ENCODE measurements at places on chromosomes 7 and 10.

DNA sequence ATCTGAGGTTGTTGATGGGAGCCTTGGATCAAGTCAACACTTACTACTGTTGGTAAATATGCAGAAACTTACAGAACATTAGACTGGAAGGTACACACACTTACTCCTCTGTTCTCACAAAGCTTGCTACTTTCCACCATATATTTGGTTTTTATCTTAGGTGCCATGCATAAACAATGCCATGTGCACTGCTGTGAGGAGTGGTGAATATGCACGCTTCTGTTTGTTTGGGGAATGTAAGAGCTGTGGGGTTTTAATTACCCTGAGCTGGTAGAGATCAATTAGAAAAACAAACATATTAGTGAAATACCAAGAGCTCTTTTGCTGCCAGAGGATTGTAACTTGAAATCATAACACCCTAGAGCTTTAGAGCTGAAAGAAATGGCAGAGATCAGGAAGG, 79.8 kb upstream of the ARID5B start:
- no peak for DNase-seq

DNA sequence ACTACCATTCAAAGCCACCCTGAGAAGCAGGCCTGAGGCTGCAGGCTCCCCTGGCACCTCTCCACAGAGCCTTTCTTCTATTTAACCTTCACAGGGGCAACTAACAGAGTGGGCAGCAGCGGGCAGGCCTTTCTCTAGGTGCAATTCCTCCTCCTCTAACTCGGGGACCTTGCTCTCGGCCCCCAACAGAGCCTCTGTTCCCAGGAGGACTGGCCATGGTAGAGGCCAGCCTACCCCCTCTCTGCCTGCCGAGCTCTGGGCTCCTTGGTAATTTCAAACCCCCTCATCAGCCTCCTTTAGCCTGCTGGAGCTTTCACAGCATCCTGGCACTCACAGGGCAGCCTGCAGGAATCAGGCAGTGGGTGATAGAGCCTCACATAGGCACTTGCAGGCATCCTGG, 920.8 kb upstream of the ZNF722 start:
- no peak for DNase-seq

GRCh38 chr7:104264285-104264684, 56.5 kb upstream of the ORC5 start:
- no peak for DNase-seq

- DNase-seq: no peak
Measured at GRCh38 chr10:75926763-75927162, 495.3 kb downstream of the LRMDA start.

DNA sequence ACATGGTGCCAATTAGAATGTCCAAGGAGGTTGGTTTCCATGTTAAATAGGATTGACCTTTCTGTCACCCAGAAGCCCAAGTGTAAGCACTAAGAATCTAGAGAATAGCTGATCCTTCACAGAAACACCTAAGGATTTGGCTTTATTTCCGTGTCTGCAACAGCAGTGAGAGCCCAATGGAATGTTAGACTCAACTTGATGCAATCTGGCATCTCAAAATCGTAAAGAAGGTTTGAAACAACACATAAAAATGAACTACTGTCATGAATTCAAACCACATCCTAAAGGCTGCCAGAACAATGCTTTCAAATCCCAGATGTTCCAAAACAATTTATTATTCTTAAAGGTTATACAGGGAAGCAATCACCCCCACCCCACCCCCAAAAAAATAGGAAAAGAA, 18.6 kb downstream of the PPP1R3C start:
- DNase-seq: no peak

DNA sequence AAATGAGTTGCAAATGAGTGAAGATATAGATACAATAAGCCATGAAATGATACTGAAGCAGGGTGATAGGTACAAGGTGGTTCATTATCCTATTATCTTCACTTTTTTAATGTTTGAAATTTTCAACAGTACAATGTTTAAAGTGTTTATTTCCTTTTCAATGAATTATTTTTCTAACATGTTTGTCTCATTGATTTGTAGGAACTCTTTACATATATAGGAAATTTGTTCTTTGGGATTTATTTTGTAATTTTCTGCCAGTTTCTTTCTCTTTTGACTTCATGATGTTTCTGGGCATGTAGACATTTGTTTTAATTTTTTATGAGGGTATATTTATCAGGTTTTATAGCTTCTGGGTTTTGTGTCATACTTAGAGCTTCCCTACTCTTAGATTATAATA, 108.9 kb downstream of the EXOC4 start:
- no peak for DNase-seq

- peak; percentile 5 for DNase-seq
Measured at GRCh38 chr10:43524434-43525247, 49.8 kb downstream of the ZNF239 start.

GRCh38 chr7:121901026-121901425, 28.1 kb downstream of the PTPRZ1 start:
- DNase-seq: no peak

DNA sequence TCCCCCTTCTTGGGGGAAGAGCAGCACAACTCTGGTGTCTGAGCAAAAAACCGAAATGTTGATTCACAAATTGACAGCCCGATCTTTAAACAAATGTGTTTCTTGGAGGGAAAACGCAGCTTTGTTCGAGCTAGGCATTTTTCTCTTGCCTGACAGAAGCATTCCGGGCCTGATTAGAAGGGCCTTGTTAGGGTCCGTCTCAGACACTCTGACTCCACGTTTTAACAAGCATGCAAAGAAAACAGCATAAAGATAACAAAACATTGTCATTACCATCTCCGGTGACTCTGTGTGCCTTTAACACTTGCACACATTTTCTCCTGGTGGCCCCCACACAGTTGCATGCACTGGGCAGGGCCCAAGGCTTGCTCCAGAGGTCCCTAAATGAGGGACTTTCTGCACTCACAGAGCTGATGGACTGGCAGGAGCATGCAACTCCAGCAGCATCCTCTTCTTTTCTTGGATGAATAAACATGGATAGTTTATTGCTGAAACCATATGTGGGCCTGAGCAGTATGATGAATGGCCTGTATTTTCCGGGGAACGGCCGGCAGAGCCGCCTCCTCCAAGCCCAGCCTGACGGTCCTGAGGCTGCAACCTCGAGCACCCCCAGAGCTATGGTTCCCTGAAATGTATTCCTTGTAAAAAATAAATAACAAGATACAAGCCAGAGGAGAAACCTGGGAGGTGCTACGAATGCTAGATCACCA, 50.9 kb downstream of the EBF3 start:
- no peak for DNase-seq

GRCh38 chr10:75717126-75717916, 285.9 kb downstream of the LRMDA start:
- DNase-seq: no peak

- no peak for DNase-seq
Measured at GRCh38 chr7:159112136-159113011, 32.3 kb downstream of the VIPR2 start.

DNA sequence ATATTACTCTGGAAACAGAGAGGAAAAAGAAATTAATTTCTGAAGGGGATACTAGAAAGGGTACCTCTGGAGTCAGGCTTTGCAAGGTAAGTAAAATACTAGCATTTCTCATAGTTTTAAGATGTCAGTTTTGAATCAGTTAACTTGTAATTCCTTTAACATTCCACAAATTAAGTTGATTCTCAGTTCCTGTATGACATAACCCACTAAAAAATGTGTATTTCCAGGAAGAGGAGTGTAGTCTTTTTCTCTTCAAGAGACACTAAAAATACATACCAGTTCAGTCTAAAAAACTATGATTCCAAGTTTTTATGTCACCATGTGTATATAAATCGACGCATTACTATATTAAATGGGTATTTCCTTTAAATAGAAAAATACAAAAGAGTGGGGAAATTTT, 113.2 kb downstream of the CDK6 start:
- DNase-seq: no peak
